Epithelial cell of prostate (primary cell): ENCODE measurements at places on chromosomes 12 and 14.

GRCh38 chr12:121983536-121984210 is 38.0 kb upstream of the BCL7A start:
- DNase-seq = no peak

- DNase-seq = no peak
These were observed 210.5 kb downstream of the ETNK1 start for GRCh38 chr12:22835431-22835830.

DNA sequence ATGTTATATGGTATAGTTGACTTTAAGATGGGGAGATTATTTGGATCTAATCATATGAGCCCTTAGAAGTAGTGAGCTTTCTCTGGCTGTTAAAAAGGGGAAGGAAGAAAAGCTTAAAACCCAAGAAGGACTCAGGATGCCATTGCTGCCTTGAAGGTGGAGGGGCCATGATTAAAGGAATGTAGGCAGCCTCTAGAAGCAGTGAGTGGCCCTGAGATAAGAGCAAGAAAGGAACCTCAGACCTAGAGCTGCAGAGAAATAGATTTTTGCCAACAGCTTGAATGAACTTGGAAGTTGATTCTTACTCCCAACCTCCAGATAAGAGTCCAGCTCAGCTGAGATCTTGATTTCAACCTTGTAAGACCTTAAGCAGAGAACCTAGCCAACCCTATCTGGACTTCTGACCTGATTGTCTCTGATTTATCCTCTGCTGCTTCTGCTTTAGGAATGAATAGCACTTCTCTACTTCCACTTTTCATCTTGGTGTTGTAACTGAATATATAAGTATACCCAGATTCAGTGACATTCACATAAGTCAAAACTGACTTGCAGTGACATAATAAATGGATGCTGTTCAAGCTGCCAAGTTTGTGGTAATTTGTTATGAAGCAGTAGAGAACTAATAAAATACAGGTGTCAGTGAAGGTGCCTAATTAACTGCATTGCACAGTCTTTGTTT is 33.5 kb downstream of the RAD51B start:
- DNase-seq = no peak

- no peak for DNase-seq
These were observed 157.3 kb downstream of the EGLN3 start for GRCh38 chr14:33793398-33794110.

DNA sequence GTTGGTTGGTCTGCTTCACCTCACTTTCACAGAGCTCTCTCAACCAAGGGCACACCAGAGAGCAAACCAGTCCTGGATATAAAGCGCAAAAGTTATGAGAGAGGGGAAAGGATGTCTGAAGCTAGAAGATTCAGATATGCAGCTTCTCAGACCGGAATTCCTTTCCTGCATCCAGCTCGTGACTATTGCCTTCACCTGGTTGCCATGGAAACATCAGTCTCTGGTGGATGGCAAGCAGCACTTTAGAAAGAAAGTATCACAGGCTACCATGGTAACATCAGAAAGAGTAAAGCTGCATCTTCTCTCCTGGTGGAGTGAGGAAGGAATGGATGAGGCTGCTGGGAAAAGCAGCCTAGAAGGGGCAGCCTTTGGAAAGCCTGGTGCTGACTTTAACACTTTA is 13.7 kb downstream of the REM2 start:
- no peak for DNase-seq

GRCh38 chr14:56659378-56659777 is 79.8 kb downstream of the TMEM260 start:
- DNase-seq = no peak

- no peak for DNase-seq
These were observed at the start of gene CPNE8 for GRCh38 chr12:38905480-38906351. CPNE8 (minus strand) TSS chr12:38905591; CDS start chr12:38905534, 57 bp downstream.

DNA sequence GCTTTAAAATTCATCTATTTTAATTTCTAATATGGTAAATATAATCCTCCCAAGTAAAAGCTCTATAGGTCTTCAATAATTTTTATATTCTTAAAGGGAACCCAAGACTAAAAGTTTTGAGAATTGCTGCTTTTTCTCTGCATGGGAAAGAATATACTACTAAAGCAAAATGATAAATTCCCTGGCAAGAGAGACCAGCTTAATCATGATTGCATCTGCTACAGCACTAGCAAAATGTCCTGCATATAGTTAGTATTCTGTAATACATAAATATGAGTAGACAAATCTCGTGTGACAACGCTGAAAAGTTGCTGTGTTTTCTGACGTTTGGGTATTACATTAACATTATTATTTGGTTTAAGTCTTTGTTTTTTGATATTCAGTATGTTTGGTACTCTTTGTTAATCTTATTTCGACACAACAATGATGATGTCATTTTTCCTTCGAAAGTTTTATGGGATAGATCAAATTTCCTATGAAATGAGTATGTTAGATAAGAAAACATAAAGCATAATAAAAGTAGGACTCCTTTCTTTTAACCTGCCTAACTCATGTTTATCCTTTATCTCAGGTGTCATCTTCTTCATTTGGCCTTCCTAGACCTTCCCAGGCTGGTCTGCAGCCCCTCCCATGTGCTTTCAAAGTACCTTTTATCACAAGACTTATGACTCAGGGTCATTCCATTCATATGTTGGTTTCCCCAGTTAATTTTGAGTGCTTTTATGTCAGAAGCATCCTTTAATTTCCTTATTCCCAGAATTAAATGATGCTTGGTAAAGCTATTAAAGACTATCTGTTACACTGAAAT is 321.9 kb downstream of the RAD51B start:
- DNase-seq = no peak

GRCh38 chr14:66076176-66076575 is 410.0 kb upstream of the CCDC196 start:
- no peak for DNase-seq

GRCh38 chr12:28905220-28905955 is 243.7 kb upstream of the FAR2 start:
- DNase-seq = no peak

DNA sequence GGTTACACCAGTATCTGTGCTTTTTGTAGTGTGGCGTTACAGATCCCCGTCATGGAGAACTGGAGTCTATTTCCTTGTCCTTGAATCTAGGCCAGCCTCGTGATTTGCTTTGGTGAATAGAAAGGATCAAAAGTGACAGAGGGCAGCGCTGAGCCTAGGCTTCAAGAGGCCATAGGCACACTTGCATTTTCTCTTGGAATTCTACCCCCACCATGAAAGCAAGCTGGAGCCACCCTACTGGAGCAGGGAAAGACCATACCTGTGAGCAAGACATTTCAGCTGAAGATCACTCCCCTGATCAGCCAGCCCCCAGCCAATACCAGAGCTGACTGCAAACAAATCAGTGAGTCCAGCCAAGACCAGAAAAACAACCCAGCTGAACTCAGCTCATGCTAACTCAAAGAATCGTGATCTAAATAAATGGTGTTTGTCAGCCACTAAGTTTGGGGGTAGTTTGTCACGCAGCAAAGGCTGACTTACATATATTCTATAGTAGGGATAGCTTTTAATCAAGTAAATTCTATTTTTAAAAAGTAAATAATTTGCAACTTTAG is 521.9 kb upstream of the TBX3 start:
- DNase-seq = no peak

DNA sequence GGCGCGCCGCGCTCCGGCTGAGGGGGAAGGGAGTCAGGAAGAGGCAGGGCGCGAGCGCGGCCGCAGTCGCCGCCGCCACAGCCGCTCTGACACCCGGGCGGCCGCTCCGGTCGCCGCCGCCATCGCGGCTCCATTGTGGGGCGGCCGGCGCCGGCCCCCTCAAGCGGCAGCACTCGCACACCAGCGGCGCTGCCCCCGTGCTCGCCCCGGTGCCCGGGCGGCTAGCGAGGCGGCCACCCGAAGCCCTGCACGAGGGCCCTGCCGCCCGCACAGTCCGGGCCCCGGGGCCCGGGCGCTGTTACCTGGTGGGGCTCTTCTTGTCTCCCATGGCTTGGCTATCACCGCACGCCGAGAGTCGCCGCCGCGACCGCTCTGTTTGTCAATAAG is 202 bp downstream of the YAF2 start:
- DNase-seq = no peak

GRCh38 chr14:73888971-73889370 is 2.3 kb downstream of the ZNF410 start:
- no peak for DNase-seq

- no peak for DNase-seq
These were observed 94.5 kb upstream of the PELI2 start for GRCh38 chr14:56023661-56024081.

- no peak for DNase-seq
These were observed 14.4 kb downstream of the FGD6 start for GRCh38 chr12:95202691-95203486.

DNA sequence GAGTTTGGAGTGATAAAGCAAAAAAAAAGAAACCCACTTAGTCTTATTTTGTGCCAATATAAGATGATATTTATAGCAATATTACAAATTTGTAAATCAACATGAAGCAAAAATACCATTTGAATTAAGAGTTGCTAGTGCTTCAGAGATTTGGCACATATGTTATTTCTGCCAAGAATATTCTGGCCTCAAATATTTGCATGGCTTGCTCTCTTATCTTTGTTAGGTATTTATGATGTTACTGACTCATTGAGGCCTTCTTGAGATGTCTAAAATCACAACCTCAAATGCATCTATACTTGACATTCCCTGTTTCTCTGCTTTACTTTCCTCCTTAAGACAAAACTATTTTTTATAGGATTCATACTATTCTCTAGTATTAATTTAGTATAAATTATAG is 301.5 kb downstream of the NELL2 start:
- DNase-seq = no peak

- DNase-seq = no peak
These were observed 33.2 kb downstream of the MARK3 start for GRCh38 chr14:103418481-103418818.

GRCh38 chr12:114414031-114414865 is 8.3 kb upstream of the TBX5 start:
- DNase-seq = no peak

DNA sequence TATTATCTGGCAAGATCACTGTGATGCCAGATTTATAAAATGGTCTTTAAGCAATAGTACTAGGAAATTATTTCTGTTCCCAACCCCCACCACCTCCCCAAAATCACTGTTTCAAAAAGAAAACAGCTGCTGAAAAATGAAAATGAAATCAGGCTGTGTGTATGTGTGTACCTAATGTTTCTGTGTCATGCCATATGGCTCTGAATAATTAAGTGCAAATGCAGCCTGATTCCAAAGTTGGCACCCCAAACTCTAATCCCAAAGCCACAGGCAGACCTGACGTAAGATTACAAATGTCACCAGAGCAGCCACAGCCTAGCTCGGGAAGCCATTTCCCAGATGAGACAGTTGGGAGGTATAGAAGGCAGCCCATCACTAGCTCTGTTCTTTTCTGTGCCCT is 175.5 kb downstream of the MED13L start:
- DNase-seq = no peak

- no peak for DNase-seq
These were observed 147.3 kb downstream of the ADGRD1 start for GRCh38 chr12:131101006-131101405.

DNA sequence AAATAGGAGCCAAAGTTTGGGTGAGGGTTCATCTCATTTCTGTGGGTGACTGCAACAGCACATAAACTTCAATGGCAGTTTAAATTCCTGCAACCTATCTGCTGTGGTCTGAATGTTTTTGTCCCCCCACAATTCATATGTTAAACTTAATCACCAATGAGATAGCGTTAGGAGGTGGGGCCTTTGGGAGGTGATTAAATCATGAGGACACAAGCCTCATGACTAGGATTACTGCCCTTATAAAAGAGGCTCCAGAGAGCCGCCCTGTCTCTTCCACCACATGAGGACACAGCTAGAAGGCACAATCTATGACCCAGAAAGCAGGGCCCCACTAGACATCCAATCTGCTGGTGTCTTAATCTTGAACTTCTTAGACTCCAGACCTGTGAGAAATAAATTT is 3.8 kb upstream of the CCDC91 start:
- DNase-seq = no peak

DNA sequence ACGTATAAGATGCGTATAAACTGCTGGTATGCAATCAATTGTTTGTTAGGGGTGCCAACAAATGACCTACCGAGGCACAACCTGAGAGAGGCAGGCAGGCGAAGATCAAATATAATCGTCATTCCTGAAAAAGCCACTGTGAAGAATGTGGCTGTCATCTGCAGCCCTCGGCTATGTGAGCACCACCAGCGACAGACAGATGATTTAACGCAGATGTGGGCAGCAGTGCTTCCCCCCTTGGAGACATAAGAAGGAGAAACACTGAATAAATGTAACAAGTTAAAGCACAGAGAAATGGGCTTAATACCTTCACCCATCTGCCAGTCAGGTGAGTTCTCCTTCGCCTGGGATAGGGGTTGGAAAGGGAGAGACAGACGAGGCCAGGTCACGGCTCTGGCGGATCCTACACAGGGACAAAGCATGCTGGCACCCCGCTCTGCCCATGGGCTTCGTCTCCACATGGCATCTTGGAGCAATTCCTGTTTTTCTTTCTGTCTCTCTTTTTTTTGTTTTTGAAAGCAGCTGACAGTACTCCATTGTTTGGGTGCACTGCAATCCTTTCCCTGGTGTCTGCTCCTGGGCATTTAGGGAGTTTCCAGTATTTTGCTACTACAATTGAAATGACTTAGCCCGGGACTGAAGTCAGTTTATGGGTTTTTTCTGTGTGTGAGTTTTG is 28.1 kb downstream of the TNFAIP2 start:
- DNase-seq = no peak

DNA sequence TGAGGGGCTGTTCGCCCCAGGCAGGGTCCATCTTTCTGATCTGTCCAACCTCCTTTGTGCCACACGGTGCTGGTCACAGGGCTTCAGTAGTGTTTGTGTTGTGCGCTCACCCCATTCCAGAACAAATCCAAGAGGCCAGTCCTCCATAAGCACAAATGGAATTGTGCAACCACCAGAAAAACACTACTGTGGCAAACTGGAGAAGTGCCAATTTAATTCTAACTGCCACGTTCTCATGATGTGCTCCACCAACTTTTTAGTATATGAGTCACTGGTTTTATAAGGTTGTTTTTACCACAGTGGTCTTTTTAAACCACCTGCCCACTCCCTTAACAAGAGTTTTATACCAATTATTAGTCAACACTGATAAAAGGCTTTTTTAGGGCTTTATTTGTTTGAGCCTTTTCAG is 380.2 kb downstream of the NAV3 start:
- peak; percentile 43 for DNase-seq

DNA sequence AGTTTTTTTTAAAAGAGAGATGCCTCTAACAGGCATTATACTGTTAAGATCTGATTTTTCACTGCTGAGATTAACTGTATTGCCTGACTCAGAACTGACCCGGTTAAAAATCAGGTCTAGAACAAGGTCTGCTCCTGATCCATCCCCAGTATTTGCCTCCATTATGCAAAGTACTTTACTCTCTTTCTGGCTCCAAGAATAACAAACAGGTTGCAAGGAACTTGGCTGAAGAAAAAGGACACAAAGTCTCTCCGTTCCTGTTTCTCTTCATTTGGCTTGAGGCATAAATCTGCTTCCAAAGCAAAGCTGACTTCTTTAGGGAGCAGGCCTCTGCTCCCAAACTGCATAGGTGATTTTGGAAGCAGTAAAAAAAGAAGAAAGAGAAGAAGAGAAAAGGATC is 199.3 kb upstream of the PDZRN4 start:
- no peak for DNase-seq

- DNase-seq = no peak
These were observed 113.9 kb upstream of the DYRK2 start for GRCh38 chr12:67534681-67535080.

- DNase-seq = no peak
These were observed 3.8 kb upstream of the KRT86 start for GRCh38 chr12:52270541-52271070.

- no peak for DNase-seq
These were observed 72.6 kb upstream of the BICD1 start for GRCh38 chr12:32034045-32034444.
